Smooth muscle cell of bladder (primary cell): ENCODE measurements at places on chromosomes 6 and 20. TPM values are rescaled to one million over a fixed set of nuclear protein-coding genes. Genes with fewer than 3 reads are reported as not detected.

Gene PAX1
- total RNA-seq = not detected in 2 replicates

Gene IL17F
- not detected in 2 replicates for total RNA-seq

Gene MCCD1
- total RNA-seq = not detected in 2 replicates

Gene FNDC11
- 0.46 and 0.57 TPM in 2 replicates for total RNA-seq

Gene TRIM10
- not detected in 2 replicates for total RNA-seq

Gene KCNK5
- total RNA-seq = not detected in 2 replicates

Gene KCNQ2
- not detected in 2 replicates for total RNA-seq

Gene NEURL2
- total RNA-seq = 4.8 and 5.9 TPM in 2 replicates

Gene CST4
- total RNA-seq = 0.43 TPM in 1 of 2 replicates, not detected in the other

Gene GTSF1L
- total RNA-seq = not detected in 2 replicates

Gene MCHR2
- not detected in 2 replicates for total RNA-seq

Gene POM121L2
- total RNA-seq = not detected in 2 replicates

Gene BTNL2
- total RNA-seq = not detected in 2 replicates

Gene AIF1
- total RNA-seq = not detected in 2 replicates

Gene APCDD1L
- total RNA-seq = 7.0 and 14.1 TPM in 2 replicates

Gene POLR3F
- total RNA-seq = 10.7 and 10.9 TPM in 2 replicates

Gene BNIP5
- not detected in 2 replicates for total RNA-seq

Gene GSTA3
- total RNA-seq = not detected in 2 replicates

Gene SUPT3H
- 11.5 and 12.8 TPM in 2 replicates for total RNA-seq

Gene KHDC1L
- not detected in 2 replicates for total RNA-seq

Gene KCNK16
- total RNA-seq = not detected in 2 replicates

Gene CTSZ
- total RNA-seq = 144 and 195 TPM in 2 replicates

Gene TGM3
- total RNA-seq = 0.18 TPM in 1 of 2 replicates, not detected in the other

Gene MMP24
- 0.14 and 0.37 TPM in 2 replicates for total RNA-seq

Gene PRL
- under 0.01 TPM in 1 of 2 replicates, not detected in the other for total RNA-seq

Gene DEF6
- 0.83 and 1.3 TPM in 2 replicates for total RNA-seq

Gene OXT
- 0.18 and 0.28 TPM in 2 replicates for total RNA-seq

Gene CST2
- 0.55 and 0.71 TPM in 2 replicates for total RNA-seq

Gene ANGPT4
- not detected in 2 replicates for total RNA-seq

Gene CNBD2
- total RNA-seq = 1.6 and 1.7 TPM in 2 replicates

Gene GPR6
- total RNA-seq = not detected in 2 replicates

Gene BCAS4
- 11.1 and 11.7 TPM in 2 replicates for total RNA-seq

Gene MAP7
- total RNA-seq = 3.7 and 3.8 TPM in 2 replicates

Gene MUC21
- not detected in 2 replicates for total RNA-seq

Gene OR2B6
- total RNA-seq = not detected in 2 replicates

Gene ERGIC3
- total RNA-seq = 444 and 536 TPM in 2 replicates

Gene KHDRBS2
- not detected in 2 replicates for total RNA-seq

Gene CDH4
- 0.18 and 0.71 TPM in 2 replicates for total RNA-seq

Gene RGS17
- 6.5 and 9.2 TPM in 2 replicates for total RNA-seq

Gene CFB
- total RNA-seq = 46.1 and 61.2 TPM in 2 replicates

Gene MLN
- total RNA-seq = not detected in 2 replicates

Gene CRIP3
- 0.18 TPM in 1 of 2 replicates, not detected in the other for total RNA-seq

Gene GJA1
- total RNA-seq = 416 and 896 TPM in 2 replicates

Gene TNFRSF21
- total RNA-seq = 17.9 and 18.9 TPM in 2 replicates

Gene PLG
- not detected in 2 replicates for total RNA-seq

Gene FAM209B
- total RNA-seq = not detected in 2 replicates

Gene ZNF76
- total RNA-seq = 17.2 and 17.5 TPM in 2 replicates

Gene TNFRSF6B
- 0.65 and 1.3 TPM in 2 replicates for total RNA-seq

Gene DNMT3B
- total RNA-seq = 0.85 and 1.0 TPM in 2 replicates

Gene SAPCD1
- total RNA-seq = 0.28 TPM in 2 replicates

Gene C6orf163
- 1.1 and 1.8 TPM in 2 replicates for total RNA-seq
